Lower lobe of right lung (tissue), 2 donors: ENCODE measurements at places on chromosomes 7 and 10.
A peak's percentile ranks its signal among the peaks of the same experiment; 100 is the strongest.

DNA sequence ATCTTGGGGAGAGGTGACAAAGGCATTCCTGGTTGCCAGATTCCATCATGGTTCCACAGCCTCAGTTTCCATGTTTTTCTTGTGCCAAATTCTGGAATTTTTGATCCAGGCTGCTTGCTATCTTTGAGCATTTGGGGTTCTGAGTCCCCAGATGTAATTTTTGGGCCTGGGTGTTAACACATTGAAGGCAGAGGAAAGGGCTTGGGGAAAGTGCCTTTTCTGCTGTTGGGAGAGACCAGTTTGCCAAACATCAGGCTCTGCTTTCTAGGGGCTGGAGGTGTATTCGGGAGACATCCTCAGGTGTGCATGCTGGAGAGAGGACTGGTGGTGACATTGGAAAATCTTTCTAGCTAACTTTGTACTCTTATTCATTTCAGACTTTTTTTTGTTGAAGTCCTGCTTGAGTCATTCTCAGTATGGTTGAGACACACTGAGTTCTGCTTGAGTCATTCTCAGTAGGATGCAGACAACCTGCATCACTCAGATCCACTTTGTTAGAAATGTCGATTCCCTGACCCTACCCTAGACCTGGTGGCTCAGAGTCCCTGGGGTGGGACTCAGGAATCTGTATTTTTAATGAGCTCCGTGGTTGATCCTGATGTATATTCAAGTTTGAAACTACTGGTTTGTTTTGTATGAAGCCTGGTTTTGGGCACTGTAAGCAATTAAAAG lies 101.0 kb downstream of the LRMDA start:
- DNase-seq = no peak

DNA sequence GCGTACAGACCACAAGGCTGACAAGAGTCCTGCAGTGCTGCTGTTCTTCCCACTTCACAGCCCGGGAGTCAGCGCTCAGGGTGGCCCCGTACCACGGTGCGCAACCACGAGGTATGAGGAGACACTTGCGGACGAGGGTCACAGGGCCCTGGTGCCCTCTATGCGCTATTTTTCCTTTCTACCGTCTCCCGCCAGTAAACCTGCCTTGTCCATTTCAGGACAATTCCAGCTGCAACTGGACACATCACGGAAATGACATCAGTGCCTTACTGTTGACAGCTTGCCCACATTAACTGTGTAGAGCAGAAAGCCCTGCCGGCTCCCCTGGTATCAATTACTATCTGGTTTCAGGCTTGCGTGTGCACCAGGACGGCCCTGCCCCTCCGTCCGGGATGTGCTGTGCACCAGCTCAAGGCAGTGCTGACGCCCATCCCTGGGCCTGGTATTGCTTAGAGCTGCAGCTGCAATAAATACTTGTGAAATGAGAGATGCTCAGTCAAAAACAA lies 65.1 kb downstream of the ZRANB1 start:
- DNase-seq = peak; percentile 43

DNA sequence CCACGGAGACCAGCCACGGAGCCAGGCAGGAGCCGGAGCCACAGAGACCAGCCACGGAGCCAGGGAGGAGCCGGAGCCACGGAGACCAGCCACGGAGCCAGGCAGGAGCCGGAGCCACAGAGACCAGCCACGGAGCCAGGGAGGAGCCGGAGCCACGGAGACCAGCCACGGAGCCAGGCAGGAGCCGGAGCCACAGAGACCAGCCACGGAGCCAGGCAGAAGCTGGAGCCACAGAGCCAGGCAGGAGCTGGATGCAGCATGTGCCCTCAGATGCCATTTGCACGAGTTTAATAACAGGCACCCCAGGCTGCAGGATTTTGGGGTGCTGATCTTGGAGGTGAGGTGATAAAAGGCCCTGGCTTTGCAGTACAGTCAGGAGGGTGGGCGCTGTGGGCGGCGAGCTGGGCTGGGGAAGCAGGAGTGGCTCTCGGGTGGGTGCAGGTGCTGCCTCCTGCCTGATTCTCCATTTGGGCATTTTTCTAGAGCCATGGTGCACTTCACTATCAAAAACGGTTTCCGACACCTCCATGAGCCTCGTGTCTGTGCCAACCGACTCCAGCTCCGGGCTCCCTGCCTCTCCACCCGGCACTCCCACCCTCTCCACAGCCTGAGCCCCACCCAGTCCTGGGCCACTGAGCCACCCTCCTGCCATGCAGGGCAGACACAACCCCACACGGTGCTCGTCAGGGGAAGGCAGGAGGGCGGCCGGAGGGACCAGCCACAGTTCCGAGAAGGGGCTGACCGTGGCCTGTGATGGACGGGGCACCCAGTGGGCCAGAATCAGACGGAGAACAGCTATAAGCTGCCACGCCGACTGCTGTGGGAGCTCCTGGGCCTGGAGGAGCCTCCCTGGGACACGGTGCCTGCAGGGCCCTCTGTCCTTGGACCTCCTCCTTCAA lies 40.8 kb upstream of the NKX6-2 start:
- no peak for DNase-seq

- no peak for DNase-seq
Observed at GRCh38 chr7:133436014-133436428, 183.1 kb downstream of the EXOC4 start.

DNA sequence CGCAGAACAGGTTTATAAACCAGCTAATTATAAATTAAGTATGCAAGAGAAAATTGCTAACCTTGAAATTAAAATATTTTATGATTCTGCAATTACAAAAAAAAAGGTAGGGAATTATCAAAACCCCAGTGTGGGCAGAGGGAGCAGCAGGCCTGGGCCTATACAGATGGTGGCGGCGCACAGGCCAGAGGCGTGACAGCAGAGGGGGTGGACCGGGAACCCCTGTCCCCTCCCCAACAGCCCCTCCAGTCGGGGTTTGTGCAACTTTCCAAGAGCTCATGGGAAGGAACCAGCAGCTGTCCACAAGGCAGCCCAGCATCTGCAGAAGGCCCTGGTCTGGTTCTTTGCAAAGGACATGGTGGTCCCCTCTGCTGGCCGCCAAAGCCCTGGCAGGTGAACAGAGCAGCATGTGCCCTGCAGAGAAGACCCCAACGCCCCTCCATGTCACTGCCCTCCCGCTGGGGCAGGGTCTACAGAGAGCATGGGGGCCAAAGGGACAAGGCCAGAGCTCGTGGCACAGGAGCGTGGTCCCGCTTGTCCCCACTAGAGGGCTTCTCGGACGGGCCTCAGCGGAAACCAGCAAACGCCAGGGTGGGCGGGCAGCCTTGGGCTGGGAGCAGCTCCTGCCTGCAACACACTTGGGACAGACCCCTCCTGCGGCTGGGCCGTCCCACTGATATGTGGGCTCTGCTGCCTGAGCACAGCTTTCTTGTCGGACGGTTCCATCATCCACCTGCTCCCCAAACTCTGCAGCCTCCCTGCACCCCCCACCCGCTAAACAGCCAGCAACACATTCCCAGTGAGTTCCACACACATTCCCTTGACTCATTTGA lies 75.1 kb downstream of the EBF3 start:
- DNase-seq = no peak

- no peak for DNase-seq
Observed at GRCh38 chr7:19296617-19297016, 151.4 kb upstream of the FERD3L start.
